ENCODE measurements at places on chromosomes 12 and 14.
A peak's percentile ranks its signal among the peaks of the same experiment; 100 is the strongest.

DNA sequence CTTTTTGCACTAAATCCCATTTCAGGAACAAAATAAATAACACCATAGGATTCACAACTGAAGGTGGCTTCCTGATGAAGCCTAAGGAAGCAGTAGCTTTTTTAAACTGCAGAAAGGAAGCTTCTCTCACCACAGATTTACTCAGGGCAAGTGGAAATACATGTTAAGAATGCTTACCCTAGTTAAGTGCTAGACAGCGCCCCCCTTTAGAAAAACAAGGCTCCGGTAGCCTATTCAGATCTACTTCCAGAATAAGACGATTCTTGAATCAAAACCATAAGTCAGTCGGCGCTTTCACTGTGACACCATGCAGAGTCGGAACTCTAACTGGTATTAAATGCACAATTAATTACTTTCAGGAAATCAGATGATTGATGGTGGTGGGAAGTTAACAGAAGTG lies 41.9 kb downstream of the E2F7 start:
- DNase-seq: no peak

GRCh38 chr12:128578045-128578444 lies 245.7 kb downstream of the SLC15A4 start:
- no peak for DNase-seq

GRCh38 chr14:88933191-88933590 lies 108.7 kb downstream of the TTC8 start:
- DNase-seq: no peak

DNA sequence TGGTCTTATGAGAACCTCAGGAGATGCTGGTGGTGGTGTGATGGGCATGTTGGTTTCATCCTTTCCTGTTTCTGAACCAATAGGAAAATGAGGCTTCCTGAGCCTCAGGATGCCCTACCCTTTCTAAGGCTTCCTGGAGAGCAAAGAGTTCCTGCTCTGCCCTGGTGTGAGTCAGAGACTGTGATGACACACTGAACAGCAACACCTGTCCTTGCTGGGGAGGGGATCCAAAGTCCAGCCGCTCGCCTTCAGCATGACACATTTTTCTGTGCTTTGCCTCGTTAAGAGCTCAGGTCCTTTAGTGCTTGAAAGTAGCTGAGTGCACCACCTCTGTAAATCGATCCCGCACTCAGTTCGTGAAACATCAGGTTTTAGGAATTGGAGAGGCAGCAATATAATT lies 116.0 kb downstream of the CACNA1C start:
- no peak for DNase-seq

- no peak for DNase-seq
Measured at GRCh38 chr12:107761502-107761904, 566 bp upstream of the PRDM4 start.

DNA sequence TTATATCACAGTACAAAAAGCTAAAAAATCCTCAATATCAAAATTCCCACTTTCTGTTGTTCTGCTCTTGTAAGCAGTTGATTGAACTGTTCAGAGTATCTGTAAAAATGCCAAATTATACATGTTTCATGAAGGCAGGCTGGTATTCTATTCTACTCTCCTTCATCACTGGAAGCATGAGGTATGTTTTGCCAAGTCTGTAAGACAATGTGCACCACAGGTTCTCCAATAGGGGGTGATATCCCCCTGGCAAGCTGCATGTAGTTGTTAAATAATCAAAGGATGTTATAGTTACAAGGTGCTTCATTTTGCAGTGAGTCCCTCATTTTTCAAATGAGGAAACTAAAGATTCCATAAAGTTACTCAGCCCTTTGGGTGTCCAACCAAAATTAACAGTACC lies 15.1 kb upstream of the NEK9 start:
- no peak for DNase-seq

GRCh38 chr12:10453156-10453555 lies at the start of gene KLRC1:
KLRC1 (minus strand) TSS chr12:10453377; CDS start chr12:10451156, 2,221 bp downstream.
- DNase-seq: no peak

DNA sequence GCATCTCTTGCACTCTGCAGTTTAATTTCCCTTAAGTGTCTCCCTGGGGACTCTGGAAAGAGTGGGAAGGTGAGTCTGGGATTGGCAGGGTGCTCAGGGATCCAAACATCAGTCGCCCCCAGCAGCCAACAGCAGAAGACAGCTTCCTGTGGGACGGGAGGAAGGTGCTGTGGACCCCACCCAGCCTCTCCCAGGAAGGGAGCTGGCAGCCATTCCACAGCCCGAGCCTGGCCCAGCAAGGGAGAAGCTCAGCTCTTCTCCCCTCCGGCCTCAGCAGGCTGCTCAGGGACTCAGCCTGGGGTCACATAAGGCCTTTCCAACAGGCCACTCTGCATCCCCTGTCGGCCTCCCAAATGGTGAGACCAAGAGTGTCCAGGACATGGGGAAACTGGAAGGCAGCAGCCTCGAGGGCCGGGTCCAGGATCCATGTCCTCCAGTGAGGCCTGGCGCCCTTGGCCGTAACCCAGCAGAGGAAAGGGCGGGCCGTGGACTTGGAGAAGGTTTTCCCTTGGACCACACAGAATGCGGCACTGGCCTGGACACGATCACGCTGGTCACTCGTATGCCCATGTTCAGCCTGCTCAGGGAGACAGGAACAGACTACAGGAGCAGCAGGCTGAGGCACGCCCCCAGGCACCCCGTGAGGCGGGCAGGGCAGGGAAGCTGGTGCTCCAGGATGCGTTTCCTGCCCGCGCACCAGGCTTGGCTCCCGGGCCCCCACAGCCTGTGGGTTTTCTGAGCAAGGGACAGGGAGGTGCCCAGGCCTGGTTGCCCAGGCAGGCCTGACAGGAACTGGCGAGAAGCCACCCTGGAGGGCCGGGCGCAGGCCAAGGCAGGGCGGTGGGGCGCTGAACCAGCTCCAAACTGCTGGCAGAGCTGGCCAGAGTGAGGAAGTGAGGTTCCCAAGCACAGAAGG lies 3.5 kb downstream of the XRCC3 start:
- no peak for DNase-seq

DNA sequence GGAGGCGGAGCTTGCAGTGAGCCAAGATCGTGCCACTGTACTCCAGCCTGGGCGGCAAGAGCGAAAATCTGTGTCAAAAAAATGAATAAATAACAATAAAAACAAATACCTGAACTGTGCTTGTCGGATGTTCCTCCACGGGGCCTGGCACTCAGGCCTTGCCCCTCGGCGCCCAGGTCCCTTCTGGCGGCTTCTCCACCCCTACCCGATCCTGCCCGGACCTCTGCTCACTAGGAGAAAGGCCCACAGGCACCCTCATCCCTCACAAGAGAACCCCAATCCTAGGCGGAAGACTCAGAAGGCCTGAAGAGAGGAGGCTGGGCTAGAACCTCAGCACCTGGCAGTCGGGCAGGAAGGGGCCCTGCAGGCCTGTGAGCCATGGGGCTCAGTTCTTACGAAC lies 21.0 kb upstream of the BTBD6 start:
- no peak for DNase-seq

GRCh38 chr12:119692997-119693396 lies 25.1 kb downstream of the PRKAB1 start:
- DNase-seq: no peak

DNA sequence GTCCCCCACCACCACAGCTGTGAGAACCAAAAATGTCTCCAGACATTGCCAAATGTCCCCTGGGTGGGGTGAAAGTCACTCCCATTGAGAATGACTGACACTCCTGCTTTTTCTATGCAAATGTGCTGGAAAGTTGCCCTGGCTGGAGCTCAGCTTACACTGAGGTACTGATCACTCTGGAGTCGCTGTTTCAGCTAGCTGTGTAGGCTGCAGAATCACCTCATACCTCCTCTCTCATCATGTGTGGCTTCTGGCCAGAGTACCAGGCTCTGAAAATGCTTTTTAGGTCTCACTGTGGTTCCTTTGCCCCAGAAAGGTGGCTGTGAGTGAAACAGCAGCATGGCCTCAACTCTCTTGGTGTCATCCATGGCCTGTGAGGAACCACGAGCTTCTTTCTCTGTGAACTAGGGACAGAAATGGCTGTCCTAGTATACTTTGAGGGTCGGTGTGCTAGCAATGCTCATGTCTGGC lies 414.4 kb downstream of the DPF3 start:
- no peak for DNase-seq

- no peak for DNase-seq
Measured at GRCh38 chr12:3083241-3083920, 6.2 kb downstream of the TSPAN9 start.

DNA sequence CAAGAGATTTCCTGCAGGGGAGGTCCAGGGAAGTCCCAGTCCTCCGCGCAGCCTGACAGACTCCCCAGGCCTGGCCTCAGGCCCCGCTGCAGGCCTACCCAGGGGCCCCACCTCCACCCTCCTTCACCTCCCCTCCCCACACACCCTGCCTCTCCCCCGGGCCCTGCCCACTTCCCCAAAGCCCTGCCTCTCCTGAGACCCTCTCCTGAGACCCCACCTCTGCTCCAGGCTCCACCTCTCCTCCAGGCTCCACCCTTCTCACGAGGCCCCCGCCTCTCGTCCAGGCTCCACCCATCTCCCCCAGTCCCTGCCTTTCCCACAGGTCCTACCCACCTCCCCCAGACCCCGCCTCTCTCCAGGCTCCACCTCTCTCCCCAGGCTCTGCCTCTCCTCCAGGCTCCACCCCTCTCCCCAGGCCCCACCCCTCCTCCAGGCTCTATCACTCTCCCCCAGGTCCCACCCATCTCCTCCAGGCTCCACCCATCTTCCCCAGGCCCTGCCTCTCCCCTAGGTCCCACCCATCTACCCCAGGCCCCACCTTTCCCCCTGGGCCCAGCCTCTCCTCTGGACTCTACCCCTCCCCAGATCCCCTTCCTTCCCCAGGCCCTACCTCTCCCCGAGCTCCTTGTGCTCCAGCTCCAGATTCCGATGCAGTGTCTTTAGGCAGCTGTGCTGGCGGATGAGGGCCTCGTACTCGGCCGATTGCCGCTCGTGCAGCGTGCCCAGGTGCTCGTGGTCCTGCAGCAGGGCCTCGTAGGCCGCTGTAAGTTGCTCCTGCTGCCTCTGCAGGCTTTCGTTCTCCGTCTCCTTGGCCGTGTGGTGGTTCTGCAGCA lies 58.8 kb upstream of the GPR68 start:
- DNase-seq: peak; percentile 53

DNA sequence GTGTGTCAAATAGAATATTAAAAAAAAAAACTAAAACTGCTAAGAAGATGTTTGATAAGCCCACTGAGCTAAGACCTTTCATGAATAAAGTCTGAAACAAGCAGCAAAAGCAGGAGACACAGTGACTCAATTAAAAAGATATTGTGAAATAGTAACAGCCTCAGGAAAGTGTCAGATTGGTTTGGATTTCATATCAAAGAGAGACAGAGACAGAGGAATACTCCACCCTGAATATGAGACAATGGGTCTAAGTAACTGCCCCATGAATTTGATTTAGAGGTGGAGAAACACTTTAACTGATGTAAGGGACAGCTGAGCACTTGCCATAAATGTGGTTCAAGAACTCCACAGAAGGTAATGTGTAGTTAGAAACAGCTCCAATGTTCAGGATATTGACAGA lies 277.9 kb upstream of the FOXG1 start:
- no peak for DNase-seq

- DNase-seq: no peak
Measured at GRCh38 chr12:52440821-52441319, 6.7 kb upstream of the KRT75 start.

DNA sequence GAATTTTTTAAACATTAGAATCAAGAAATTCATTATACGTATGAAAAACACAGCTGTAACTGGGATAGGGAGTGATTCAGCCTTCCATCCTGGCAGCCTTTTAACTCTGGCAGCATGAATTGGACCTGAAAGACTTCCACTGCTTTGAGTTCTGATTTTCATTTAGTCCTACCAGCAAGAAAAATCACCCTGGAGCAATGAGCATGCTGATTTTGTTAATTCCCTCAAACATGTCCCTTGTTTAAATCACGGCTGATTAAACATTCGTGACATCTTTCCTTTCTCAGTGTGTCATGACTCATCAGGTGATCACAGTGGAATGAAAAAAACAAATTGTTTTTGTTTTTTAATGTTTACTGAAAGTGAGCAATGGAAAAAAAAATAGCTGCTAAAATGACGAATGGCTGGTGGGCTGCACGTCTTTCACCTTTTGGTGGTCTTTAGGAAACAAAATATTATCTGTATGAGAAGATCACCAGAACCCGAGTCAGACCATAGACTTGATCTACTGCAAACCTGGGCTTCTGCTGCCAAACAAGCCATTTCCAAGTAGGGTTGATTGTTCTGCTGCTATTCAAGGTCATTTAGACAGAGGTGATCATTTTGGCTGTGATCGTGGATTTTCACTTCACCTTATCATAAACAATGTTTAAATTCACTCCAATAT lies 67.0 kb upstream of the CAND1 start:
- no peak for DNase-seq

DNA sequence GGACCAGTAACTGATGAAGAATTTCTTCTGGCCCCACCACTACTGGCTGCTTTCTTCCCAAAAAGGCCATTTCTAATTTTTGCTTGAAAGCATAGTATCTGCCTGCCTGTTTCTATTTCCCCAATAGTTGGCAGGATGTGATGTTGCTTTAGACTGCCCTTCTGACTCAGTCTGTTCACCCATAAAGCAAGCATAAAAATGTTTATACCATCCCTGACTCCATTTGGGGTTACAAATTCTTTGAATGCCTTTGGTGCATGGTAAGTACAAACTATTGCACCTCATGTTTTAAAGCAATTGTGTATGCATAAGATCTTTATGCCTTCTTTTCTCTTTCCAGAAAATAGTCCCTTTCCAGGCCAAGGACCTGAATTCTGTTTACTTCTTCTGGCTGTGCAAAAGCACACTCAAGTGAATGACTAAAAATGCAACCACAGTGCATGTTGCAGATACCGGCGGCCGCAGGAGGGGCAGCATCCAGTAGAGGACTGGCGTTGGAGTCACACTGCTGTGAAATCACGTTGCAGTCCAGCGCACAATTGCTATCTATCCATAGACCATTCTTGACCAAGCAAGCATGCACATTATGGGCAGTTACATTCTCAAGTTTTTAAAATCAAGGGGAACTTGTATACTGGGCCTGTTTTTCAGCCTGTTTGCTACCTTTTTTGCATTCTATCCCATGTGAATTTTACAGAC lies 82.4 kb downstream of the SLC5A8 start:
- DNase-seq: no peak

- DNase-seq: no peak
Measured at GRCh38 chr12:112285600-112286401, 96.4 kb downstream of the HECTD4 start.

GRCh38 chr14:58731465-58732293 lies 93.9 kb downstream of the DACT1 start:
- no peak for DNase-seq

DNA sequence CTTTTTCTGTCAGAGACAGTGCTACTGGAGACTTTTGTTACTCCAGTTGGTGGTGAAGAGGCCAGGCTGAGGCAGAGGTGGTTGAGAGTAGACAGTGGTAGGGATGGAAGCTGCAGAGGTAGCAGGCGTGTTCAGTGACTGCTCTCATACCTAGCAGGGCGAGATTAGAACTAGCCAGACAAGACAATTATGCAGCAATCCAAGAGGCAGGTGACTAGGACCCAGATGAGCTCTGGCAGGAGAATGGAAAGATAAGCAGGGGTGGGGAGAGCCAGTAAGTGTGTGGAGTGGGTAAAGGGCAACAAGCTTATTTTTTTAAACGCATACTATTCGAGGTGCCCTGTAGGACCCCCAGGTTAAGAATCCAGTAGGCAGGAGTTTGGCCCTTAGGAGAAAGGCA lies 4.8 kb downstream of the PPP1R36 start:
- no peak for DNase-seq
